Right atrium auricular region (tissue), 2 donors: ENCODE measurements at places on chromosomes 7 and 10. TPM values are rescaled to one million over a fixed set of nuclear protein-coding genes. Genes with fewer than 3 reads are reported as not detected.

TMEM270 gene
- not detected for total RNA-seq

TWIST1 gene
- total RNA-seq: 1.9 TPM

NUTM2B gene
- 1.2 TPM for total RNA-seq

C10orf67 gene
- total RNA-seq: 0.44 TPM

CDCA7L gene
- total RNA-seq: 48.9 TPM

MPP7 gene
- total RNA-seq: 7.6 TPM

MRPS24 gene
- total RNA-seq: 171 TPM

CRHR2 gene
- 0.22 TPM for total RNA-seq

GDF2 gene
- not detected for total RNA-seq

OR9A2 gene
- total RNA-seq: not detected

SFXN4 gene
- 49.6 TPM for total RNA-seq

ATP6V0A4 gene
- total RNA-seq: not detected

RASA4 gene
- total RNA-seq: 8.6 TPM

CALML3 gene
- not detected for total RNA-seq

NME8 gene
- total RNA-seq: not detected

ASL gene
- 9.2 TPM for total RNA-seq

ECHDC3 gene
- total RNA-seq: 223 TPM

MOGAT3 gene
- total RNA-seq: not detected

PDIA4 gene
- 48.9 TPM for total RNA-seq

NUTM2A gene
- total RNA-seq: 2.3 TPM

DMTF1 gene
- total RNA-seq: 26.9 TPM

VWA2 gene
- total RNA-seq: not detected

ECHS1 gene
- 146 TPM for total RNA-seq

GTPBP10 gene
- total RNA-seq: 7.1 TPM
